ENCODE measurements at places on chromosomes 4 and X. TPM values are rescaled to one million over a fixed set of nuclear protein-coding genes. Genes with fewer than 3 reads are reported as not detected.

The OPHN1 gene
- 4.3 TPM for polyA plus RNA-seq

The DUX4 gene
- polyA plus RNA-seq: not detected

The PAGE4 gene
- not detected for polyA plus RNA-seq

The CBR4 gene
- 9.6 TPM for polyA plus RNA-seq

The TMSB15A gene
- 0.85 TPM for polyA plus RNA-seq

DNA sequence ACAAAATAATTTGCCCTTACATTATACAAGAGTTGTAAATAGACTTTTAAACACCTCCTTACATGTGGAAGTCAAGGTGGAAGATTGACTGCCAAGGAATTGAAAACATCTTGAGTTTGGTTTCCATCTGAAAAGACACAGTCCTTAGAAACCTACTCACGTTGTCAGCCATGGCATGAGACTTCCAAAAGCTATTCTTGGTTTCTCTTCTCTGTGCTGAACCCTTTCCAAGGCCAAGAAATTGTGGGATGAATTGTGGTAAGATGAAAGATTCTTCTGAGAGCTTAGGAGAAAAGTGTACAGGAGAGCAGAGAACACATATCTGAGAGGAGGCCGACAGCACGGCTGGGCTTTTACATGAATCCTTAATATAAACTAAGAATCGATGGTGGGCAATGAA, 370.0 kb downstream of the FBXW7 start:
- DNase-seq: no peak

- no peak for DNase-seq
Observed at GRCh38 chr4:70721747-70722146, at the start of gene RUFY3. Gene RUFY3 (plus strand): TSS chr4:70721964. CDS start chr4:70722574, 610 bp downstream.

DNA sequence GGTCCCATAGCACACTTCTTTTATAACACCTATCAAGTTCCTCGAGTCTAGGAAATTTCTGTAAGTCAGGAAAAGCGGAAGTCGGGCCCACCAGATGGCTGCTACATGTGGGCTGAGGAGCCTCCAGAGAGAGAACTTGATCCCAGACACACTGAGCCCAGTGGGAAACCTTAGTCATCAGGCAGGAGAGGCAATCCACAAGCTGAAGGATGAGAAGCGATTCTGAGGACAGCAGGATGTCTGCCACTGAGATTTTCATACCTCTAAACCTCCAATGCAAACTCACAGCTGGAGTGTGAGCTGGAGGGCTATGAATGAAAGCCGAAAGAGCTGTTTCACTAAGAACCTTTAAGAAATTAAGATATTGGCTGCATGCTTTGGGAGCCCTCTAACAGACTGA, 52.6 kb upstream of the PDHA1 start:
- no peak for DNase-seq

DNA sequence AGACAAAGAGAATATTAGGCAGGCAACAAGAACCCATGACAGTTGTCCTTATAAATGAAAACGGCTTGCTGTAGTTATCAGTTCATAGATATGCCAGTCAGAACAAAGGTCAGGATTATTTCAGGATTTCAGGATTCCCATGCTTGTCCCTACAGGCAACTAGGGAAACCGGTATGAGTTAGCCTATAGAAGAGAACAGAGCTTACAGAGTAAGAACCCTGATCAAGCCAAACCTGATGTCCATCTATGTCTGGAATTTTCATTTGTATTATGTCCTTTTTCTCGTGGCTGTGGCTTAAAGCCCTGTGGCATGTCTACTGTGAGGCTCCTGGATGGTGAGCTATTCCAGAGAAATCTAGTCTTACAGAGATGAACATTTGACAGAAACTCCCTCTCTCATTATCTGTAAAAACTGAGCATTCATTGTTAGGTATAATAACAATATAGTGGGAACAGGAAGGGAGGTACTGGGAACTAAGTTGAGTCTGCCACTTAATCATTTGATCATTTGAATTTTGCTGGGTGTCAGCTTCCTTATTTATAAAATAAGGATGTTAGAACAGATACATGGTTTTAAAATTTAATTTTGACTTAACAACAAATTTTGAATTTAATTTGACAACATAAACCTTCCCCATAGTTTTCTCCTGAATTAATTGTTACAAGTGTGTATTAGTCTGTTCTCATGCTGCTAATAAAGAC, 129.5 kb upstream of the KLF3 start:
- no peak for DNase-seq

DNA sequence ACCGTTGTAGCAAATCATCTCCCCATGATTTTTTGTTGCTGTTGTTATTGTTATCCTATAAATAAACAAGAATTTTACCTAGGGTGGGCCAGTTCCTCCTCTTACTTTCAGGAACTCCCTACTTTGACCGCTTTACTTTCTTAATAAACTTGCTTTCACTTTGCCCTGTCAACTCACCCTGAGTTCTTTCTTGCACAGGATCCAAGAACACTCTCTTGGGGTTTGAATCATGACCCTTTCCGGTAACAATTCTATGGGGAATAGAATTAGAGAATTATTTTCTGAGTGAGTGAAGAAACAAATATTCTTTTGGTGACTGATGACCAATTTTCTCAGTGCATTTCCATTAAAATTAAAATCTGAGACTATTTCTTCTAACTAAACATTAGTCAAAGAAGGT, 584.0 kb upstream of the TENM3 start:
- DNase-seq: no peak

- no peak for DNase-seq
Observed at GRCh38 chr4:8030121-8030781, 90.6 kb upstream of the AFAP1 start.

DNA sequence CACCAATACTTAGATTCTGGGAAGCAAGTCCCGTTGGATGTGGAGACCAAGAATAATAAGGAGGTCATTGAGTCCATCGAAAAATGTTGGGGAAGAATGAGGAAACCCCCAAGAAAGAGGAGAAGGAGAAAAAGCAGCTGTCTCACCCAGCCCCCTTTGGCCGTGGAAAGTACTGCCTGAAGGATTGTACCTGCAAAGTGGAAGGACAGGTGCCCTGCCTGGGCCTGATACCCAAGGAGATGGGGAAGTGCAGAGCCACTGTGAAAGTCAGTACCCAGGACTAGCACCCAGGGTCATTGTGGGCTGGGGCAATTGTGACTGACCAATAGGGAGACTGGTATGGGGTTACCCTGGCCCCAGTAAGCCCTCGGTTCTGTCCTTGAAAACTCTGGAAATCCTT, 13.8 kb upstream of the CFAP299 start:
- DNase-seq: no peak

- DNase-seq: no peak
Observed at GRCh38 chr4:1487761-1488160, 81.5 kb upstream of the NKX1-1 start.

GRCh38 chrX:2526390-2526789, 25.6 kb upstream of the DHRSX start:
- no peak for DNase-seq
